Sigmoid colon (tissue), 7 donors: ENCODE measurements at places on chromosomes 1 and 21. TPM values are rescaled to one million over a fixed set of nuclear protein-coding genes. Genes with fewer than 3 reads are reported as not detected.

The OR2T2 gene
- total RNA-seq: not detected

The LRRC7 gene
- total RNA-seq: 1.4 TPM

The IQCC gene
- total RNA-seq: 2.5 TPM

DNA sequence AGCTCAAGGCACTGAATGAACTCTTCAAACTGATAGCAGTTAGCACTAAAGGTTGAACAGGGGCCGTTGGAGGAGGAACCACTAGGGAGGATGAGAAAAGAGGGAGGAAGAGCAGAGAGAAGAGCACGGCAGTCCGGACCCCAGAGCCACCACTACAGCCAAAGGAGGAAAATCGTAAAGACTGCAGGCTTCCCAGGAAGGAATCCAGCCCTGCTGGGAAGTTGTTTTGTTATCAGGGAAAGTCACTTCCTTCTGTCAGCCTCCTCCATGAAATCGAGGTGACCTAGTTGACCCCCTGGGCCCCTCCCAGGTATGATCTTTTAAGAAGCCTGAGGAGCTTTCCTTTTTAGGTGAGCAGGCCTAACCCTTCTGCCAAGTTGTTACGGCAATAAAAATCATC, 88.2 kb downstream of the PBX1 start:
- H3K27me3 ChIP-seq: no peaks in the 10 kb centered on the region
- DNase-seq: no peak

- no peak for DNase-seq
- H3K4me1 ChIP-seq: peaks cover 33% of the 10 kb centered on the region
- H3K27ac ChIP-seq: no peak overlapping the region
- no peak overlapping the region for H3K4me3 ChIP-seq
- no peaks in the 10 kb centered on the region for H3K36me3 ChIP-seq
These were observed 120.9 kb downstream of the C1orf21 start for GRCh38 chr1:184507604-184508280.

GRCh38 chr1:183273300-183273699, 87.2 kb downstream of the LAMC2 start:
- H3K27me3 ChIP-seq: no peaks in the 10 kb centered on the region
- no peak overlapping the region for H3K4me3 ChIP-seq
- no peaks in the 10 kb centered on the region for H3K4me1 ChIP-seq
- H3K27ac ChIP-seq: no peak overlapping the region
- H3K36me3 ChIP-seq: no peaks in the 10 kb centered on the region

GRCh38 chr1:58921342-58921741, 137.5 kb upstream of the JUN start:
- H3K36me3 ChIP-seq: no peaks in the 10 kb centered on the region
- no peak overlapping the region for H3K27ac ChIP-seq
- no peak for DNase-seq
- H3K27me3 ChIP-seq: no peaks in the 10 kb centered on the region
- H3K4me3 ChIP-seq: no peak overlapping the region

GRCh38 chr1:53411541-53412152, 47.6 kb upstream of the DMRTB1 start:
- no peaks in the 10 kb centered on the region for H3K27me3 ChIP-seq
- DNase-seq: peak; percentile 32
- H3K27ac ChIP-seq: no peak overlapping the region
- H3K4me3 ChIP-seq: no peak overlapping the region
- H3K36me3 ChIP-seq: no peaks in the 10 kb centered on the region
- H3K4me1 ChIP-seq: no peaks in the 10 kb centered on the region

- peak overlapping the region; percentile 70 for H3K27ac ChIP-seq
- H3K4me1 ChIP-seq: peaks cover 39% of the 10 kb centered on the region
- H3K36me3 ChIP-seq: no peaks in the 10 kb centered on the region
- no peak overlapping the region for H3K4me3 ChIP-seq
- H3K27me3 ChIP-seq: no peaks in the 10 kb centered on the region
- DNase-seq: no peak
These were observed 89.5 kb upstream of the C1orf21 start for GRCh38 chr1:184297244-184297750.

- H3K27me3 ChIP-seq: no peaks in the 10 kb centered on the region
- no peaks in the 10 kb centered on the region for H3K36me3 ChIP-seq
- no peak for DNase-seq
- H3K4me1 ChIP-seq: peaks cover 6% of the 10 kb centered on the region
- H3K27ac ChIP-seq: no peak overlapping the region
These were observed 48.6 kb downstream of the ITSN1 start for GRCh38 chr21:33690874-33691273.

DNA sequence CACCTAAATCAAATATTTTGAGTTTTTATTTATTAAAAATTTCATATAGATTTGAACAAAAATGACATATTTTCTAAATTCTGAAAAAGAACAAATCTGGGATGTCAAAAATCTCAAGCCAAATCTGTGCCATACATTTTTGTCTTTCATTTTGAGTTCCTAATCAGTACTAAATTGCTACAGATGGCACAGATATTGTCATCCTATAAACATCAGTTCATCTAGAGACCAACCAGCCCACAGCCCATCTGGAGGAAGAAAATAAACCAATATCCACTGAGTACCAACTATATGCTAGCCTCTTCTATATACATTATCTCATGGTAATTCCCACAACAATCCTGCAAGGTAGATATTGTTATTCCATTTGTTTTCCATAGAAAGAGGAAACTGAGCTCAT, 156.8 kb upstream of the ATP1B1 start:
- H3K4me1 ChIP-seq: peaks cover 15% of the 10 kb centered on the region
- H3K27me3 ChIP-seq: no peaks in the 10 kb centered on the region
- H3K36me3 ChIP-seq: no peaks in the 10 kb centered on the region
- no peak for DNase-seq
- no peak overlapping the region for H3K27ac ChIP-seq

DNA sequence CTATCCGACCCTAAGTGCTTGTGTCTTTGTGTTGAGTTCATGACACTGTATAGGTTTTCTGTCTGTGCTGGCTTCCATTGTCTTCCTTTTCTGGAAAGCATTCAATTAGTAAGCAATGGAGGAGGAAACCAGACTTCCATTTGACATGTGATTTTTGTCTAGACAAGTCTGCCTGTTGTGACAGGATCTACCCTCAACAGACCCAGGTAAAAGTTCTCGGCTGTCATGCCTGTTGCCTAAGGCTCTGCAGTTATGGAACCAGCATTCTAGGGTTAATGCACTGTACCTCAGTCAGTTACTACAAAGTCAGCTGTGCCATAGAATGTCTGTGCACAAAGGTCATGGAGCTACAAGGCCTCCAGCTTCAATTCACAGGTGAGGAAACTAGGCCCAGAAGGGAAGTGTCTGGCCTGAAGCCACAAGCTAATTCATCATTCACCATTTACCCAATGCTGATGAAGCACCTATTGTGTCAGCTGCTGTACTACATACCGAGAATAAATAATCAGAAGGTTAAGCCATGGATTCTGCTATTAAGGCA, 72.3 kb downstream of the PLPP3 start:
- no peaks in the 10 kb centered on the region for H3K27me3 ChIP-seq
- DNase-seq: no peak
- no peak overlapping the region for H3K27ac ChIP-seq
- peaks cover 42% of the 10 kb centered on the region for H3K36me3 ChIP-seq
- no peaks in the 10 kb centered on the region for H3K4me1 ChIP-seq

- H3K27ac ChIP-seq: no peak overlapping the region
- H3K4me3 ChIP-seq: no peak overlapping the region
- no peaks in the 10 kb centered on the region for H3K27me3 ChIP-seq
- no peaks in the 10 kb centered on the region for H3K4me1 ChIP-seq
These were observed 8.7 kb upstream of the LIN28A start for GRCh38 chr1:26401891-26402290.

DNA sequence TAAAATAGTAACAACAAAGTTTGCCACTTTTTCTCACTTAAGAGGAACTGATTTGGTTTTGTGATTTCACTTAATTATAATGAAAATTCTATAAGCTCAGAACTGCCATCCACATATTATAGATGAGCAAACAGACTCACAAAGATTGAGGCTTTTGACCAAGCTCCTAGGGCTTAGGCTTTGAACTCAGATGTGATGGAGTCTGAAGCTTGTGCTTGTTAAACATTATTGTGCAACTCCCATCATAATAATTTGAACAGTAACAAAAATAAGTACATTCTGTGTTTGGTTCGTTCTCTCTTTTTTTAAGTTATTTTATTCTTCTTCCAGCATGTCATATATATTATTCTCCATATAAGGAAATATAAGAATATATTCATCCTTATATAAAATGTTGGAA, 403.4 kb downstream of the PTPRC start:
- no peak for DNase-seq
- H3K27ac ChIP-seq: no peak overlapping the region
- H3K4me1 ChIP-seq: no peaks in the 10 kb centered on the region
- no peaks in the 10 kb centered on the region for H3K36me3 ChIP-seq
